Fibroblast of skin of left quadriceps (primary cell): ENCODE measurements at places on chromosomes 4 and X.

- no peak for DNase-seq
Measured at GRCh38 chrX:11528623-11529022, 137.1 kb downstream of the ARHGAP6 start.

DNA sequence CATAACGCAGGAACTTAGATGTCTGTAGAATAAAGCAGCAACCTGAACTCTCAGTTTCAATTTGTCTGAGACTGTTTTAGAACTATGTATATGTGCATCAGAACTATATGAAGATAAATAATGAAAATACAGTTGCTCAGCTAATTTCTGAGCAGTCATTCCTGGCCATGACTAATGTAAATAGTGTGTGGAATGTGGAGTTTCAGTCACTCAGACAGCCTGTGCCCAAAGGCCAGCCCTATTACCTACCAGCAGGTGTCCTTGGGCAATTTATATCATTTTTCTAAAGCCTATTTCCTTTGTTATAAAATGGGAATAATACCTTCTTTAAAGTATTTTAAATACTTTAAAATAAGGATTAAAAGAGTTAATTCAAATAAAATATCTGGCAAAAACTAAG, 56.0 kb upstream of the RELL1 start:
- no peak for DNase-seq

GRCh38 chr4:185713731-185714130, 98.3 kb downstream of the SORBS2 start:
- DNase-seq: no peak

DNA sequence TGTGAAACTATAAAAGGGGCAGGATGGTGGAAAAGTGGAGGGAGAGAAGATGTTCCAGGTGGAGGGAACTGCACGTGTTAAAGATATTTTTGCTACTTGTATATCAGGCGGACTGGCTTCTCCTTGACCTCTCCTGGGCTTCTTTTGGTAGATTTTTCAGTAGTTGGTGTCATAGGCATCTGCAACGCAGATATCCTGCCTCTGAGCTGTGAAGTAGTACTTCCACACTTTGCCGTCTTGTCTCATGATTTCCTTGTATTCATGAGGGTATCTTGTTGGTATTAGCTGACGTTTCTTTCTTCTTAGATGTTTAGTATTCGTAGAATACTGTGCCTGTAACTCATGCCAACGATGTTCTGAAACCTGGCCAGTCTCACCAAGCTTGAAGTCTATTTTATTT, 81.0 kb downstream of the WWC2 start:
- peak; percentile 37 for DNase-seq

- no peak for DNase-seq
Measured at GRCh38 chr4:7285244-7286094, 93.1 kb downstream of the SORCS2 start.

DNA sequence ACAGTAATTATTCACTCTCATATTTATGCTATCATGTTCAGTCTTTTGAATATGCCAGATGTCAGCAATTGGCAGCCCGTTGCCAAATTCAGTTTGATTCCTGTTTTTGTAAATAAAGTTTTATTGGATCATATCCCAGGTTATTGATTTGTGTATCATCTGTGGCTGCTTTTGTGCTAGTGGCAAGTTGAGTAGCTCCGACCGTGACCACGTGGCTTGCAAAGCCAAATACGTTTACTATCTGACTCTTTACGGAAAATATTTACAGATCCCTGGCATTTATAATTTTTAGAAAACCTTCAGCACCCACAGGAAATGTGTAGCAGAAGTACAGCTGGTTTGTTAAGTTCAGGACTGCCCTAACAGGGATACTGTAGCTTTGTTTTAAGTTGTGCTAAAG, 67.4 kb downstream of the VCX2 start:
- no peak for DNase-seq

- no peak for DNase-seq
Measured at GRCh38 chrX:42930951-42931350, 153.0 kb upstream of the PPP1R2C start.

DNA sequence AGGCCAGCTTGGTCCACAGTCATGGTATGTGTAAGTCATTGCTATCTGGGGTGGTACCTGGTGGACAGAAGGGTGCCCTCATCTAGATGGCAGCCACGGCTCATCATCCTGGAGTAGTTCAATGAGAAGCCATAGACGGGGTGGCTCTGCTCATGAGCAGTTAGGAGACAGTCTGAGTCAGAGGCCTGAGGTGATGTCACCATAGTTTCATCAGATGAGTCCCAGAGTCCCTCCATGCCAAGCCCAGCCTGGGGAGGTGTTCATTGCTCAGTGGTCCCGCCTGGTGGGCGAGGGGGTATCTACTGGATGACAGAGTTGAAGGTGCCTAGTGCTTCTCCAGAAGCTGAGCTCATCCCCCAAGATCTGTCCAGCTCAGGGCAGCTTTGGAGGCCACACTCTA, 49.8 kb downstream of the DLG3 start:
- DNase-seq: no peak

GRCh38 chrX:44816367-44816766, 27.5 kb upstream of the DUSP21 start:
- no peak for DNase-seq

- DNase-seq: no peak
Measured at GRCh38 chr4:169225812-169226211, 44.9 kb downstream of the SH3RF1 start.

GRCh38 chr4:149465955-149466354, 349.7 kb downstream of the IQCM start:
- DNase-seq: peak; percentile 0

DNA sequence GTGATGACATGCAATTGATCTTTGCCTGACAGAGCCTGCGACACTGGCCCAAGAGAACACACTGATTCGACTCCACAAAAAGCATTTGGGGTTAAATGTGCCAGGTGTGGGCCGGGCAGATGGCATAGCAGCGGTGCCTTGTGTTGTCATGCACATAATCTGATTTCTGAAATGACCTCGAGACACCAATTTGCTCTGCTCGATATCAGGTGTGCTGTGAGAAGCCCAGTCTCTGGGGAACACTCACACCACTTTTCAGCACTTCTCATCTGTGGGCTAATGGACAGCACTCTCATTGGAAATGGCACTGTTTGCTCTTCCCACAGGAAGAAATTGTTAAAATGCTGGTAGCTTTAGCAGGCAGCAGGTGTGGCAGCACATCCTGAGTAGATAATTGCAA, 738.3 kb upstream of the TENM3 start:
- no peak for DNase-seq

- no peak for DNase-seq
Measured at GRCh38 chr4:130591091-130591490, 1495.1 kb downstream of the C4orf33 start.

GRCh38 chrX:150983521-150984168, 510 bp downstream of the HMGB3 start:
- DNase-seq: no peak
